ENCODE measurements at places on chromosomes 3 and 15. TPM values are rescaled to one million over a fixed set of nuclear protein-coding genes. Genes with fewer than 3 reads are reported as not detected.

Gene GOLGA8G
- not detected for total RNA-seq

Gene IQCF5
- not detected for total RNA-seq

Gene KLHL6
- total RNA-seq, result 0.01 TPM

Gene THPO
- total RNA-seq, result not detected

Gene KIF7
- 4.0 TPM for total RNA-seq

Gene TMEM158
- 9.7 TPM for total RNA-seq

Gene TRIM42
- not detected for total RNA-seq

Gene WDR93
- total RNA-seq, result 0.26 TPM

Gene CACNA2D2
- total RNA-seq, result 0.48 TPM

Gene FRMD5
- 2.3 TPM for total RNA-seq

Gene ATP13A4
- not detected for total RNA-seq

Gene SYNM
- total RNA-seq, result 36.1 TPM

Gene TM4SF1
- 1,077 TPM for total RNA-seq

Gene CTXN2
- total RNA-seq, result 0.02 TPM

Gene EXD1
- total RNA-seq, result 0.35 TPM

Gene CEP152
- 3.5 TPM for total RNA-seq

Gene GPR149
- not detected for total RNA-seq

Gene TTC21A
- total RNA-seq, result 1.2 TPM

Gene SPATA12
- 0.32 TPM for total RNA-seq

Gene ZNF774
- total RNA-seq, result 0.94 TPM

Gene CLDN18
- not detected for total RNA-seq

Gene FGF7
- total RNA-seq, result not detected

Gene ANKRD63
- total RNA-seq, result 0.20 TPM

Gene NOX5
- total RNA-seq, result 0.18 TPM

Gene SPESP1
- total RNA-seq, result not detected

Gene CKMT1A
- 2.8 TPM for total RNA-seq

Gene PAQR5
- 109 TPM for total RNA-seq

Gene GADL1
- not detected for total RNA-seq

Gene CCR8
- not detected for total RNA-seq

Gene EPHA3
- total RNA-seq, result not detected

Gene CYP1A2
- not detected for total RNA-seq

Gene SPSB4
- 0.25 TPM for total RNA-seq

Gene GOLGA8O
- 0.27 TPM for total RNA-seq

Gene STAC
- 2.1 TPM for total RNA-seq

Gene ASB14
- not detected for total RNA-seq

Measured in A549 treated with dexamethasone at 1 μM for 4 hours (cell line).